Peyer's patch (tissue), 4 donors: ENCODE measurements at places on chromosomes 2 and 18. TPM values are rescaled to one million over a fixed set of nuclear protein-coding genes. Genes with fewer than 3 reads are reported as not detected.

SERPINB12 gene
- total RNA-seq, result not detected

DNA sequence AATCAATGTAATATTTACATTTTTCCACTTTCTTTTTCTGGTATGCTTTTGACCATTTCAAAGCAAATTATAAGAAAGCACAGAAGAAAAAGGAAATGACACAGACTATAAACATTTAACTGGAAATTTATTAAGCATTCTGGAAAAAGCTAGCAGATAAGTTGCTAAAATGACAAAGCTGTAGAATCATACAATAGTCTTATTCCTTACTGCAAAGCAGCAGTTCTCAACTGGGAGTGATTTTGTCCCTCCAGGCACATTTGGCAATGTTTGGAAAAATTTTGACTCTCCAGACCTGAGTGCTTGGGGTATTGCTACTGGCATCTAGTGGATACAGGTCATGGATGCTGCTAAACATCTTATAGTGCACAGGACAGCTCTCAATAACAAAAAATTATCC lies 75.1 kb downstream of the MBD5 start:
- no peak for DNase-seq

DNA sequence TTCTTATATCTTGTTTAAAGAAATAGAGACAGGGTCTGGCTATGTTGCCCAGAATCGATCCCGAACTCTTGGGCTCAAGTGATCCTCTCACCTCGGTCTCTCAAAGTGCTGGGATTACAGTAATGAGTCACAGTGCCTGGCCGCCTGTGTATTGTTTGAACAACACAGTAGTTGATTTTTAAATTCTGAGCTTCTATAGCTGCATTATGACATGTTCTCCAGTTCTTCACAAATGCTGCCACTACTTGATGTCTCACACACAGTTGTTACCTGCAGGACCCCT lies 7.7 kb upstream of the RHOB start:
- no peak for DNase-seq

- DNase-seq, result no peak
These were observed 125.3 kb upstream of the ZEB2 start for GRCh38 chr2:144645083-144645778.

DNA sequence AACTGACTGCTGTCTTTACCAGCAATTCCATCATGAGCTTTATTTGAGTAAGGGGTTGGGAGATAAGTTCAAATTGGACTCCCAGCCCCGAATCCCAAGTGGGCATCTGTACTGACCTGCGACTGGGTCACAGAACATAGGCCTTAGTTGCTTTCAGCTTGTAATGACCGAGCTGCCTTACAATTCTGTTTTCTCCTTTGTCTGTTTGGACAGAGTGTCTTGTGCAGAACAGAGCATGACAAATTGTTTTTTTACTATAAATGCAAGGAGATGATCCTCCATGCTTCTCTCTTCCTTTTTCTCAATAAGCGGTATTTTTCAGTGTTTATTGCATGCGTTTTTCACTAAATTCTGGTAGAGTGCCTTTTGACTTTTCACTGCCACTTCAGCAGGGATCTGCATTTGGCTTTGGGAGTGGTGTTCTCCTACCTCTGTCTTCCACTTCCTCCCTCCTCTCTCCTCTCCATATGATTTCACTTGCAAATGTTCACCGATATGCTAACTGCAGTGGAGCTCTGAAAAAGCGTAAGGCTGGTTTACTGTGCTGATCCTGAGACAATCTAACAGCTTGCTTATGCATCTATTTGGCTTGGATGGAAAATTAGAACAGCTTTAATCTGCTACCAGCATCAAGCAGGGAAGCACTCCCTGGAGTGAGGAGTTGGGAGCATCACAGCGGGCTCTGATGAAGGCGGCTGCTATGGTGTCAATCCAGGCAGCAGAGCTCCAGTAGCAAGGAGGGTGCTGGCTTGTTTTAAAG lies 158.8 kb upstream of the SMIM21 start:
- no peak for DNase-seq

DNA sequence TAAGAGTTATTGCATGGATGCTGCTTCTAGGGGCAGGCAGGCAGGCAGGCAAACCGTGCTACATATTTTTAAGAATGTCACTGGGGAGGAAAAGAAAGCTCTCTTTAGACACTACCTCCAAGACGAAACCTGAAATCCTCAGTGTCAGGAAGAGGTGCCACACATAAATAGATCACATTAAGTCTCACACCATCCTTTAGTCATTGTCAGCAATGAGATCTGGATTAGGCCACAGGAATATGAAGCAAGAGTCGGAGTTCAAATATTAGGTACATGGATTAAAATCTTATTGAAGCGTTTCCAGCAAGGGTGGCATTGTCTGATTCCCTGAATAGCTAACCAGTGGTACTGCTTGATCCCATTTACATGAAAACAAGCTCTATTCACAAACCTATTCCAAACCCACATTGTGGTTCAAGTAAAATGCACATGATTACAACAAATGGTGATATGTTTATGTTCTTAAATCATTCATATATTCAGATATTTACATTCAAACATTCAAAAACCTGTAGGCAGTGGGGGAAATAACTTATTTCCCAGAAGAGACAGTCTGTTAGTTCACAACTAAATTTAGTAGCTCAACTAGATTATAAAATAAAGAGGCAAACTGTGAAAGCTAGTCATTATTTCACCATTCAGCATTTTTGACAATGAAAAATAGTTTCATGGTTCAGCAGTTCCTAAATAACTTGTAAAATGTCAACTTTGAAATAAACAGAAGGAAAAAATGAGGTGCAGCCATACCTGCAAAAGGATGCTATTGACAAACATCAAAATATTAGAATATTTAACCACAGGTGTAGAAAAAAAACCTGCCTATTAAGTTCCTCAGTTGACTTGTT lies 195.4 kb upstream of the SIX3 start:
- no peak for DNase-seq

DNA sequence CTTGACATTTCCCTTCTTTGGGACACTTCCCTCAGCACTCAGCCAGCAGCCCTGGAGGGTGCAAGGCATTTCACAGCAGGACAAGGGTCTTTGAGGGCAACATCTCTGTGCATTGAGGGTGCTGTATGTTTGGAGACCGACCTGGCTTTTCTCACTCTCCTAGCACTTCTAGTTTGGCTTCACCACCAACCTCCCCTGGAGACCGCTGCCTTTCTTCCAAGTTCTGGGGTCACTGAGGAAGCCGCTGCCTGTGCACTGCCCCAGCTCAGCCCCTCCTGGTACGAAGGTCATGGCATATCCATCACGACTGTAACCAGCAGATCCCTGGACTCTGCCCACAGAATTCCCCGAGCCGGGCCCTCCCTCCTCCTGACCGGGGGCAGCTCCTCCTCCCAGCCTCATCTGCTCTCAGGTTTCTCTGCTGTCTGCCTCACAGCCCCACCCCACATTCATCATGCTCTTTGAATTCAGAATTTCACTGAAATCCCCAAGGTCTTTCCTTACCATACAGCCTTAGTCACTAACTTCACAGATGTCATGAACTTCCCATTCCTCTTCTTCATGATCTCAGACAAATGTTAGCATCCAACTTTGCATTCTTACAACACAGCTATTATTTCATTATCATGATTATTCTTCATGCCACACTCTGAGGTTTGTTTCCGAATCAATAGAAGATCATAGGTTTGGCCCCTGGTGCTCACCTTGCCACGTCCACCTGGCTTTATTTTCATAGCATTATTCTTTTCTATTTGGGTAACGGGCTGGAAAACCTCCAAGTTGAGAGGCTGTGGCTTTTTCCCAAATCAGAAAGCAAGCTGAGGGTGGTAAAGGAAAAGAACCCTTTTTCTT lies 113.0 kb upstream of the COPS8 start:
- DNase-seq, result peak; percentile 89

LOXHD1 gene
- total RNA-seq, result not detected

KCNG2 gene
- total RNA-seq, result 3.8 TPM

OTOF gene
- not detected for total RNA-seq

CNOT11 gene
- 46.4 TPM for total RNA-seq

WDR43 gene
- total RNA-seq, result 27.9 TPM

- no peak for DNase-seq
These were observed 35.8 kb downstream of the SKOR2 start for GRCh38 chr18:47215554-47216138.

- DNase-seq, result no peak
These were observed 149.4 kb upstream of the DNMT3A start for GRCh38 chr2:25491003-25491696.

GRCh38 chr2:149246186-149246585 lies 84.2 kb upstream of the LYPD6 start:
- DNase-seq, result no peak

DNA sequence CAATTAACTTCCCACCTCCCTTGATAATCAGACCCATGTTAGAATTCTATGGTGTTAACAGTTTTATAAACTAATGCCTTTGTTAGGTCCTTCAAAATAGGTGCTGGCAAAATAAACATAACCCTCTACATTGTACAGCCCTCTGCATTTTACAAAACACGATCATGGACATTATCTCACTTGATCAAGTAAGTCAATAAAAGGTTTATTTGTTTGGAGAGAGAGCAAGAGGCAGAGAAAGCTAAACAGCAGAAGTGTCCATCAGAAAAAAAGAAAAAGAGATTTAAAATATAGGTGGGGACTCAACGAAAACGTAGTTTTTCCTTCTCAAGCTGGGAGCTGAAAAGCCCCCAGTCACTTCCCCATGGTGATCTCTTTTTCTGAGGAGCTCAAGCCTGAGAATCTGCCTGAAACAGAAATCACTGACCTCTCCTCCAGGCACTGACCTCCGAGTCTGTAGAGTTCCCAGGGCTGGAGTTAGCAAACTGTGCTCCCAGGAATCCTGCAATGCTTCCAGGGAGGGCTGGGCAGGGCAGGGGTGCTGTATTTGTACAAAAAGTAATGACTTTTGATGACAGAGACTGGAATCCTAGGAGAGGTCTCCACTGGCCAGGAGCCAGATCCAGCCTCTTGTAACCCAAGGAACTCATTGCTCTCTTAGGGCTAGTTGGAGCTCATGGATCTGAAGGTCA lies 137.8 kb upstream of the KLHL29 start:
- no peak for DNase-seq

DNA sequence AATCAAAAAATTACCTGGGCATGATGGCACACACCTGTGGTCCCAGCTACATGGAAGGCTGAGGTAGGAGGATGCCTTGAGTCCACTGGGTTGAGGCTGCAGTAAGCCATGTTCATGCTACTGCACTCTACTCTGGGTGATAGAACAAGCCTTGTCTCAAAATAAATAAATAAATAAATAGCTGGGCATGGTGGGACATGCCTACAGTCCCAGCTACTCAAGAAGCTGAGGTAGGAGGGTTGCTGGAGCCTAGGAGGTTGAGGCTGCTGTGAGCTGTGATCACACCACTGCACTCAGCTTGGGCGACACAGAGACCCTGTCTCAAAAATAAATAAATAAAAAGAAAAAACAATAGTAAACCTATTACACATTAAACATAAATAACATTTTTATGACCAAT lies 3.0 kb downstream of the AP1S3 start:
- DNase-seq, result no peak

GRCh38 chr2:195490319-195490718 lies 166.7 kb upstream of the SLC39A10 start:
- DNase-seq, result no peak

OTOS gene
- not detected for total RNA-seq

- no peak for DNase-seq
These were observed 1010.9 kb upstream of the NXPH2 start for GRCh38 chr2:139790807-139791752.

DNA sequence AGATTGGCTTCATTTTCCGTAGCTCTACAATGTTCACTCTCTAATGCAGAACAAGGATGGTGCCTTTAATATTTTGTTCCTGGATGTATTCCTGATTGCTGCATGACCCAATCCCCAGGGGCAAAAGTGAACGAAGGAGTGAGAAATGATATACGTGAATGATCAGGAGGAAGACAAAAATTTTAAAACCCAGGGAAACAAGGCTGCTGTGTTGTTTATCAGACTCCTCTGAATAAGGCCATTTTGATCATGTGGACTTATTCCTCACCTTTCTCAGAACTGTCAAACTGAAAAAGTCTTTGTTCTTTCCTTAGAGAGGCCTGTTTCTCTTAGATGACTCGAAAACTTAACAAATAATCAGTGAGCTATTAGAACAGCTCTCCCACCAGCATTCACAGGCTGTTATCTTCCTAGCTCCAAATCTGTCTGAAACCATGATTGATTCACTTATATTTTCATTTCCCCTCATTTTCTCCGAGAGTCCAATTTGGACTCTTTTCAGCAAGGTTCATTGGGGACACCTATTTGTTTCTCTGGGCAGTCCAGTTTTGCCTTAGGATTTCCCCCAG lies 29.5 kb upstream of the COX7A2L start:
- no peak for DNase-seq

DNA sequence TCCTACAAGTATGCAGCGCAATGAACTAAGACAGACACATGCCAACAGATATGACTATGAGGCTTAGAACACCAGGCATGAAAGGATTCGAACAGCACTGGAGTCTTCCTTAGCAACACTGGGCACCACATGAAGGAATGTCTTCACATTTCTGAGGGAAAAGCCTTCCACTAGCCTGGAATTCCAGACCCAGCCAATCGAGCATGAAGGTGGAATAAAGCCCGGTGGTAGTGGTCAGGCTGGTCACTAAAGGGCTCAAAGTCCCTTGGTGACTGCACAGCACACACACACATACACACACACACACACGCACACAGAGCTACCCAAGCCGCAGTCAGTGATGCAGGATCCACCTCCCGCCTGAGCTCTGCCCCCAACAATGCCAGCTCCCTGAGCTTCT lies 19.7 kb upstream of the SFXN5 start:
- no peak for DNase-seq

DNA sequence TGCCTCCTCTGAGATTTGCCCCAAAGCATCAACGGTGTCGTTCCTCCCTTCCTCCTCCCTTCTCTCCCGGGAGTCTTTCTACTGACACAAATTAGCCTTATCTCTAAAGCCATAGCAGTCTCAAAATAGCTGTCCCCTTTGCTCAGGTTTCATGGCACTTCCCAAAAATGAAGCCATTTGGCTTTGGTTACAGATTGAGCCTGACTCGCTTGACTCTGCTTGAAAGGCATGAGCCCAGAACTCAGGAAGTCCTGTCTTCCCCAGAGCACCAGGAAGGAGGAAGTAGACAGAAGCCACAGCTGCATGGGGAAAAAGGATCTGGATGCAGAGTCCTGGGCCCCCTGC lies 234.4 kb upstream of the RGPD4 start:
- no peak for DNase-seq

- DNase-seq, result no peak
These were observed 10.1 kb downstream of the B3GNT2 start for GRCh38 chr2:62206024-62206423.

DNA sequence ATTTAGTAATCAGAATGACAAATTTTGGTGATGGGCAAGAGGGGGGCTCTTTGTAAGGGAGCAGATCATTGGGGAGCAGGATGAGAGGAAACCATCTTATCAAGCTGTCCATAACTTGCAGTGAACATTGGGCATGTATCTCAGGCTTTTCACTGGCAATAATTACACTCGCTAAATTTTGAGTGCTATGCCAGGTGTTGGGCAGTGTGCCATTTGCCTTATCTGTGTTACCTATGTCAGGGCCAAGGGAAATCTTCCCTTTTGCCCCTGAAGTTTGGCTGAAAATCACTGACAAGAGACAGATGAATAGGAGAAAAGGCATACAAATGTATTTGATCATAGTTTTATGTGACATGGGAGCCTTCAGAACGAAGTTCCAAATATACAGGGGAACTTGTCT lies 39.0 kb downstream of the NOSTRIN start:
- DNase-seq, result no peak
